ENCODE measurements at places on chromosomes 3 and 15.

- no peak for DNase-seq
Observed at GRCh38 chr3:194265505-194265892, 85.6 kb downstream of the CPN2 start.

DNA sequence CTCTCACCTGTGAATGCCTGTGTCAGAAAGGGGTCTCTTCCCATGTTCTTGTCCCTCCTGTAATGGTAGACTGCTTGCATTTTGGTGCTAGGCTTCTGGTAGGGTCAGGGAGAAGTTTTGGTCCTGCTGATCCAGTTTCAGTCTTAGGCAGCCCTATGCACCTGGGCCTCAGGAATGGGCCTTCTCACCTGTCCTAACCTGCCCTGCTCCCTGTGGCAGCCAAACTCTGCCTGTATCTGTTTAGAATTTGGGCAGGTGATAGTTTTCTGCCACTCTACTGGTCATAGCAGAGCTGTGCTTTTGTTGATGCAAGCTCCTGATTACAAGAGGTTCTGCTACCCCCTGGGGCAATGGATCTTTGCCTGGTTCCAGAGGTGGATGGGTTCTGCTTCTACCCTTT, 118.7 kb downstream of the PLCL2 start:
- DNase-seq, result no peak

DNA sequence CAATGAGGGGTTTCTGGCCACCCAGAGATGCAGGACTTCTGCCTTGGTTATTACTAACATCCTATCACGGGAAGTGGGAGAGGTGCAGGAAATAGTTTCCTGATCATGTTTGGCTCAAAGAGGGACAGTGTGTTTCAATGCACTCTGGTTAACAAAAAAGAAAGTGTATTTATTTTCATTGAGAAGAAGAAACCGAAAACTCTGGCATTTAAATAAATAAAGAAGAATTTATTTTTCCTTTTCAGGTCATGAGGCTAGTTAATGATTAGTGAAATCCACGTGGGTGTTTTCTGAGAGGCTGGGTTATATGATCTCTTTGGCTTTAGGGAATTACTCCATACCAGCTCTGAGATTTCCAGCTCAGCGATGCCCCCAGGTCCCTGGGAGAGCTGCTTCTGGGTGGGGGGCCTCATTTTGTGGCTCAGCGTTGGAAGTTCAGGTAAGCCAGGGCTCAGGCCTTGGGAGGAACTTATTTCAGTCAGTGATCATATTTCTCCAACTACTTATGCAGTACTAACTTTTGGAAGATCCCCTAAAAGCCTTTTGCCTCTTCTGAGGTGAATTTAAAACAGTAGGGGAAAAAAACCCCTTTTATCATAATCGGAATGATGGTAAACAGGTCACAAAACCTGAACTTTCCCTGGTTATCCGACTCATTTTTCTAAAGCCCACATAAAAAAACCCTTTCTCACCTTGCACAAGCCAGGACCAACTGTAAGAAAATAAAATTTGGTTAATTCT, at the start of gene PLA1A:
Gene PLA1A (plus strand): TSS at position 338 of the 741 bp plus-strand sequence. CDS start 29 bp downstream, at position 367.
- no peak for DNase-seq

- DNase-seq, result no peak
Observed at GRCh38 chr3:194989241-194989640, 281.7 kb downstream of the XXYLT1 start.

GRCh38 chr15:64038878-64039610, 7.2 kb downstream of the DAPK2 start:
- DNase-seq, result no peak

DNA sequence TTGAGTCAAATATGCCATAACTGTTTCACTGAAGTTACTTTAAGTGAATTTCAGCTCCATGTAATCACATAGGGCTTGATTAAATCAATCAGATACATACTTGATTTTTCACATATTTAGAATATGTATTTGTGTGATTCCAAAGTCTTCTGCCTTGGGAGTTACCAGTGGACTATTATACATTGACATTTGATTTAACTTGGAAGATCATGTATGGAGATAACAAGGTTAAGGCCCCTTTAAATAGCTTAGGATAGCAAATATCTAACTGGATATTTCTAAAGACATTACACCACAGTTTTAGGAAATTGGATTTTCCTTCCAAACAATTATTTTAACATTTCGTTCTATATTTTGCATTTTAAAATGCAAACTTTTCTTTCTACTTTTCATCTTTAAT, 405.0 kb downstream of the RAP2B start:
- no peak for DNase-seq

DNA sequence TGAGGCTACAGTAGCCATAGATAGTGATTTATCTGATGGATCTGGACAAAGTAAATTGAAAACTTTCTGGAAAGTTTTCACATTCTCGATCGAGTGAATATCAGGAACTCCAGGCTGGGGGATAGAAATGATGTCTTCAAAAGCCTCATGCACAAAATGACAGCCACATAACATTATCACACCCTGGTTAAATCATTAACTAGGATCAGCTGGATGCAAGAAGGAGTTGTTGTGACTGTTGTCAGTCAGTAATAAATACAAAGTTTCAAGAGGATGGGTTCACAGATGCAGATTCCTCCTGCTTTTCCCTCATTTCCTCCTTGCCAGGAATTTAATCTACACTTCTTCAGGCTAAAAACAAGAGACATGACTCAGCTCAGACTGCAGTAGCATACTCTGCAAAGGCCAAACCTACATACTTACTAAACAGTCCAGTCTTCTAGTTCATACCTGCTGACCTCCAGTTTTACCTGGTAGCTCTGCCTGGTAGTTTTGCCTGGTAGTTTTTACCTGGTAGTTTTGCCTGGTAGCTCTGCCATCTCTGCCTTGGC, 40.9 kb downstream of the C2CD4A start:
- no peak for DNase-seq

- DNase-seq, result no peak
Observed at GRCh38 chr15:71691458-71692417, 118.6 kb upstream of the NR2E3 start.

DNA sequence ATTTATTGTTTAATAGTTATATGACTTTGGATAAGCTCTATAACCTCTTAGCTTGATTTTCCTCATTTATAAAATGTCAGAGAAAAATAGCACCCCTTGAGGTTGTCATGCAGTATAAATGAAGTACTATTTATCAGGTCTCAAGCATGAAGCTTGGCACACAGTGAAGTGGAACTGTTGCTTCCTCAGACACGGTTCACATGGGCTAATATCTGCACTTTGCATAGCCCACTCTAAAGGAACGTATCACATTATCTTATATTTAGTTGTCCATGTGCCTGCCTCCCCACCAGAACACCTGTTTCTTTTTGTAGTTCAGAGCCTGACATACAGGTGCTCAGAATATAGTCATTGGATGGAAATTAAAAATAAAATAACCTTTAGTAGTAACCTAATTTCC, 273.7 kb downstream of the SOX2 start:
- DNase-seq, result no peak

DNA sequence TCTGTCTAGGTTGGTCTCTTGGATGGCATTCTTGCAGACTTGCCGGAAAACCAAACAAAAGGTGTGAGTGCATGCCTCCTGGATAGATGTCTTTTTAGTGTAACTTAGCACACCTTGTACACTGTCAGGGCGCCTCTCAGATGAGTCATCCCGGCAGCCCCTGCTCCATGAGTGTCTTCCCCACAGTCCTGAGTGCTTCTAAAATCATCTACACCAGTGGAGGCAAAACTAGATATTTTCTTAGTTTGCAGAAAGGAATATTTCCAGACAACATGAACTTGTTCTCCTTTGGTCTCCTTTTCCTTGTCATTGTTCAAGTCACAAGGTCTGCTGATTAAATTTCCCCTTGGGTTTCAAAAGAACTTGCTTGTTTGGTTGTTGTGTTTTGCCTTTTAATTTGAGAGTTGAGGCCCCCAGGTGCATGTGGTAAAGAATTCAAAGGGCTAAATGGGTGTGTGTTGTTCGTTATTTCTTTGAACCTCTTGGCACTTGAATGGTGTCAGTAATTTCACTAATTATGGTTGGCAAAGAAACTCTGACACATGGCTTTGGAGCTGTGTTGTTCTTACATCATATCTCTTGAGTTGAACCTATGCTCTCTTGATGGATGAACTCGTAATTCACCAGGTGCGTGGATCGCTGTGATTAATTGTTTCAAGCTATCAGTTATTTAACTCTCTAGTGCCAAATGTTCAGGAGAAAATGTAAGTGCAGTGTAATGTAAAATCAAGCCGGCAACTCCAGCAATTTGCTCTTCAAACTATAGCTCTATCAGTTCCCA, 98.2 kb downstream of the IGF1R start:
- DNase-seq, result no peak
